NCI-H748 treated with DMSO at 0.1 percent for 48 hours (cell line): ENCODE measurements at places on chromosomes 2 and 18.

- DNase-seq = no peak
These were observed 313.0 kb upstream of the MEIS1 start for GRCh38 chr2:66121946-66122345.

- no peak for DNase-seq
These were observed 390.0 kb downstream of the STK39 start for GRCh38 chr2:167857416-167857815.

GRCh38 chr2:20653695-20654534 is 3.0 kb upstream of the HS1BP3 start:
- no peak for DNase-seq

- DNase-seq = no peak
These were observed 255.3 kb upstream of the AGAP1 start for GRCh38 chr2:235238537-235238936.
